ENCODE measurements at places on chromosomes 12 and 14.
A peak's percentile ranks its signal among the peaks of the same experiment; 100 is the strongest.

DNA sequence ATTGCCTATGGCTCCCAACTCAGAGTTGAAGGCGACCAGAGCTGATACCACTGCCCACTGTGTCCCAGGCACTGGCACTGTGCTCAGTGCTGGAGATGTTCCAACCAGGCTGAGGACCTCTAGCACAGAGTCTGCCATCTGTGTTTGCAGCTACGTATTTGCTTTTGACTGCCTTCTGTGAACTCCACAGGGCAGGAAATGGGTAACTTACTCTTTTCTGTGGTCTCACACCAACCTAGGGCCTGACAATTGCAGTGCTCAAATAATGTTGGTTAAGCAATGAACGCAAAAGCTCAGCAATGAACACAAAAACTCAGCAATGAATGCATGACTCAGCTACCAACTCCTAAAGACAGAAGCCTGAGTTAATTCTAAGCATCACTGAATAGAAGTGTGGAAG is 202.8 kb downstream of the NUAK1 start:
- no peak for DNase-seq

DNA sequence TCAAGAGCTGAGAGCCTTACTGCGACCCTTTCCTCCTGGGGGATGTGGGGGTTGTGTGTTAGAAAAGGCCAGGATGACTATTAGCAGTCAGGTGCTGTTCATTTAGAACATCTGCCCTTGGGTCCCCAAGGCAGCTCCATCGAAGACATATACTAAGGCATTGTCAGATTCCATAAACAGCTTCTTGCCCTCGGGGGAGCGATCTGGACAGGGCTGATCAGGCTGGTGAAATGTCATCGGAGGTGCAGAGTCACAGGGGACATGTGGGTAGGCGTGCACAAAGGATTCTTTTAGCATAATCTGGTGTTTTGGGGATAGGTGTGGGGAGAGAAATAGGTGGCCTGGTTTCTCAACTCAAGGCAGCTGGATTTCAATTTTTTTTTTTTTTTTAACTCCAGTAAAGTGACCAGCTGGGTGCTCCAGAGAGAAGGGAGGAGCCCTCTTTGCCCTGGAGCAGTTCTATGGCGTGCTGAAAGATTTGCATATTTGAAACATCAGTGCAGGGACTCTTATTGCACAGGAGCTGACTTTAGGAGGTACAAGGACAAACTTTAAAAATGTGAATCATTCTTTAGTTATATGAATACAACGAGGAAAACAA is 160.1 kb downstream of the SUDS3 start:
- no peak for DNase-seq

DNA sequence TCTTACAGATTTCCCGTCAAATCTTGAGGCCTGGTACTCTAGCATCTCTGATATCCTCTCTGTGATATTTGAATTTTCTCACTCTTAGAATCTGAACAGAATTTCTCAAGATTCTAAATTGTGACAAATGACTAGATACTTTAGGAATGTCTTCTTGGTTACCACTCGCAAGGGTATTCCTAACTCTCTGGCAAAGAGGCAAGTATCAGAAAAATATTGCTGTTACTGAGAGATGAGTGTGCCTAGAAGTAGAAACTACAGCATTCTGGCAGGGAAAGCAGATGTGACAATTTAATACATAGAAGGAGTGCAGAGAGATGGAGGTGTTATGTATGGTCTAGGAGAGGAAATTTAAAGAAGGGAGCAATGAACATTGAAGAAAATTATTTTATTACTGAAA is 467.8 kb downstream of the LRIG3 start:
- DNase-seq, result no peak

DNA sequence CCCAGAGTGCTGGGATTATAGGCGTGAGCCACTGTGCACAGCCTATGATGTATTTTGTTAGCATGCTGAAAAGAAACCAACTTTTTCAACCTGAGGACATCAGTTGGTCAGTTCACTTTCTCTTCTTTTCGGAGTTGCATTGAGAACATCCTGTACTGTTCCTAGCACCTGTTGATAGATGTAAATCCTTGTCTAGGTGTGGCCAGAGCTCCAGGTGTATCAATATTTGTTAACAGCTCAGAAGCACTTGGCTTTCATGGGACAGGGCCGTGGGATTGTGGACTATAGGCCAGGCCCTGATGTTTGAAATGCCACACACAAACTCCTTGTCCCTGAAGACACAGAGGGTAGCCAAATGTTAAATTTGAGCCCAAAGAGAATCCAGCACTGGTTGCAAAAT is 14.9 kb downstream of the HCAR2 start:
- no peak for DNase-seq

DNA sequence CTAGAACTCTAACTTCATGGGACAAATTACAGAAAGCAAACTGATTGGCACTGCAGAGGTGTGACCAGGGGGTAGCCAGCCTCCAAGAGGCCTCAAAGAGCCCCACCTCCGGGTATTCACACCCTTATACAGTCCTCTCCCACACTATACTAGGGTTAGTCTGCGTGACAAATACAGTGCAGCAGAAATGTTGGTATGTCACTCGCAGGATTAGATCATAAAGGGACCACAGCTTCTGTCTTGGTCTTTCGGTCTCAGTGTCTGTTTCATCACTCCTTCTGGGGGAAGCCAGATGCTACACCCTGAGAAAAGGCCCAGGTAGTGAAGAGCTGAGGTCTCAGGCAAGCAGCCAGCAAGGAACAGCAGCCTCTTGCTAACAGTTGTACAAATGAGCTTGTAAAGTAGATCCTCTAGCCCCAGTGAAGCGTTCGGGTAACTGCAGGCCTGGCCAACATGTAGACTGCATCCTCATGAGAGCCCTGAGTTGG is 68.9 kb upstream of the SAV1 start:
- DNase-seq, result no peak

- peak; percentile 51 for DNase-seq
Observed at GRCh38 chr12:93315907-93316622, 61.7 kb upstream of the NUDT4 start.

- no peak for DNase-seq
Observed at GRCh38 chr12:55934773-55935172, 3.8 kb downstream of the DGKA start.

DNA sequence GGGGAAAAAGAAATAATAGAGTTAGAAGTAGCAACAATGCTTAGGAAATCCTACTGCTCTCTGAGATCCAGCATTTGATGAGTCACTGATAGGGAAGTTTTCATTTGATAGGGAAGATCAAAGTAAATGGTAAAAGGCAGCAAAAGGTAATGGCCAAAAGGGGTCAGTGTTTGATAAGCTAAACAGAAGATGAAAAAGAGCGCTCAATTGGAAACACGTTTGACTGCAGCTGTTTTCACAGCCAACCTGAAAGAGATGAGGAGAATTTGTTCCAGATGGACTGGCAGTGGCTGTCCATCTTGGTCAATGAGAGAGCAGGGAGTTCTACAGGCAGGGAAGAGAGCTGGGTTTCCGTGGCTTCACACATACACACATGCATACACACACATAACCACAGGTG is 264.2 kb downstream of the TMEM132C start:
- no peak for DNase-seq

DNA sequence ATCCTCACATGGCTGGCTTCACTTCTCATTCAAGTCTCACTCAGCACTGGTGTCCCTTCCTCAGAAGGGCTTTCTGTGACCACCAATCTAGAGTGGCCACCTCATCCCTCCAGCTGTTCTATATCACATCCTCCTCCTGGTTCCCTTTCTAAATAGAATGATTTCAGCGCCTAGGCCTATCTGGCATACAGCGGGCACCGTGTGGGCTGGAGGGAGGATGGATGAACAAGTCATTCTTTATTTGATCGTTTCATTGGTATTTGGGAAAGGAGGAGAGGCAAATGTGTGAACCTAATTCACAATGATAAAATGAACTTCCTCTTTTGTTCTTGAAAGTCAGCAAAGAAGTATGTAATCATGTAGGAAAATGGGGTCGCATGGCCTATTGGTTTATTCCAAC is 394.2 kb downstream of the DPF3 start:
- no peak for DNase-seq

- DNase-seq, result no peak
Observed at GRCh38 chr12:53552361-53553327, 45.4 kb upstream of the NPFF start.

DNA sequence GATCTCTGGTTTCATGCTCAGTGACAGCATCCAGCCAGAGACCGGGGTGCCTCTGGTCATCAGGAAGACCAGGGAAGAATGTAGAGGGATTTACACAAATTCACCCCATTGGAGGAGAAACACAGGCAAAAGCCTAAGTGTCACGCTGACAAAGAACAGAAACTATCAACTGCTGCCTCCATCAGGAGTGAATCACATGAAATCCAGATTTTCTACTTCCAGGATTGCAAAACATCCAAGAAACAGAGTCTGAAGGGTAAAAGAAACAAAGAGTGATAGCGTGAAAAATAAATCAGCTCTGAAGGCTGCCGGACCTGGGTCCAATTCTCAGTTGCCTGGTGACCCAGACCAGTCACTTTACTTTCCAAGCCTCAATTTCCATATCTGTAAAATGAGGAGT is 136.1 kb upstream of the MAP1LC3B2 start:
- no peak for DNase-seq

GRCh38 chr14:68464711-68465110 is 328.2 kb downstream of the ZFP36L1 start:
- no peak for DNase-seq

DNA sequence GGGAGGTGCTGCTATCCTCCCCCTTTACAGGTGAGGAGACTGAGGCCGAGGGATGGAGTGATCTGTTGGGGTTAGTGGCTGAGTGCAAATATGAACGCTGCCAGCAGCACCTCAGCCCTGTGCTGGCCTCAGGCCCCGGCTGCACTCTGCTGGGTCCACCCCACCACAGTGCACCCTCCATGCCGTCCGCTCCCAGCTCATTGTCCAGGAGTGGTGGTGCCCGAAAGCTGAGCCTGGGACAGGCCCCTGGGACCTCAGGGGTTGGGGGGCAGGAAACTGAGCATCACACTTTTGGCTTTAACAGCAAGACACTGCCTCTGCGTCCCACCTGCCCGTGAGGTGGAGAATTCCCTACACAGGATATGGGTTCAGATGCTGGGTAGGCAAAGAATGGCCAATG is 31.5 kb upstream of the FBRSL1 start:
- no peak for DNase-seq

DNA sequence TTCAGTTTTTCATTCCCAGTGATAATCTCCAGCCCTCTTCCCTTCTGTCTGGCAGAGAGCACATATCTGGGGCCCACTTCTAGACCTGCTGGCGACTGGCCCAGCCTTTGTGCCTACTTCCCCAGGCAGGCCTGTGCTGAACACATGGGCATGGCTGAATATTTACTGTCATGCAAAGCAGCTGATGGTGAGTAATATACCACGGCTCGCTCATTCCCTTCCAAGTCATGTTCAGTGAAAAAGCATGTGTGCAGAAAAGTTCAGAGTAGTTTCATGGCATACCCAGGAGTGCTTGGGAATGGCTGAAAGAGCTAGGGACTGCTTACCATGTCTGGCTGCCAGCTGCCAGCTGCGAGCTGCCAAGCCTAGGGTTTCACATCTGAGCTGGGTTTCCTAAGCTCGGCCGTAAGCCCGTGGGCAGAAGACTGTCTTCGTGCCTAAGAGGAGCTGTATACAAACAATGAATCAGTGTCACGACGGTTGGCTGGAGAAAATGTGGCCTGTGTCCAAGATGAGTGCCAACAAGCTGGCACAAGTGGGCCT is 179.9 kb upstream of the PELI2 start:
- no peak for DNase-seq

GRCh38 chr12:21991526-21991925 is 50.3 kb upstream of the ABCC9 start:
- no peak for DNase-seq

DNA sequence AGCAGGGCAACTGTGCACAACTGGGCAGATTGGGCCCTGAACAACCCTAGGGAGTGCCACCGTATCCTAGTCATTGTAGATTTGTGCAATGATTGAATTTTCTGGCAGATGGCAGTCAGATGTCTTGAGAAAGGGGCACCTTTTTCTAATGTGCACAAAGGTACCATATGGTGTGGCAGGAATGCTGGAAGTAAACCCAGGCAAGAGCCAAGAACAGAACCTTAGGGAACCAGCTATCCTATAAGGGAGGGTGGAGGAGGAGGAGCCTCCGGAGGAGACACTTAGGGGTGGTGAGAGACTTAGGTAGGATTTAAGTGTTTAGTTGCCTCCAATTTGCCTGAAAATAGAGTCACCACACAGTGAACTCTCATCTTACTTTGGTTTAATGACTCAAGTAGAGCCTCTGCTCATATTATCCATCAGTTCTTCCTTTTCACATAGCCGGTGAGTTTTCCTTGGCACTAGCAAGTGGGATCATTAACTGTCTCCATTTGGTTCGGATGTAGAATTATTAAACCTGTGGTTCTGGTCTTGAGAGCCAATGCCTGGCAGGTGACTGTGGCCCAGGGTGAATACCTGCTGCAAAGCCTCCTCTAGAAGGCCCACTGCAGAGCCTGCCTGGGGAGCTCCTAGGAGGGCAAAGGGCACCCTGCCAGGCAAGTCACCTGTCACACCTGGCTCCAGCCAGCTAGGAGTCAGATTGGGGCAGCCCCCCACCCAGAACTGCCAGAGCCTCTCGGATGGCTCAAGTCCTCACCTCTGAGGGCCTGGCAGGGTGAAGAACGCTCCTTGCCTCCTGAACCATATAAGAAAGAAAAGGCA is 184.4 kb upstream of the HIF1A start:
- DNase-seq, result no peak

DNA sequence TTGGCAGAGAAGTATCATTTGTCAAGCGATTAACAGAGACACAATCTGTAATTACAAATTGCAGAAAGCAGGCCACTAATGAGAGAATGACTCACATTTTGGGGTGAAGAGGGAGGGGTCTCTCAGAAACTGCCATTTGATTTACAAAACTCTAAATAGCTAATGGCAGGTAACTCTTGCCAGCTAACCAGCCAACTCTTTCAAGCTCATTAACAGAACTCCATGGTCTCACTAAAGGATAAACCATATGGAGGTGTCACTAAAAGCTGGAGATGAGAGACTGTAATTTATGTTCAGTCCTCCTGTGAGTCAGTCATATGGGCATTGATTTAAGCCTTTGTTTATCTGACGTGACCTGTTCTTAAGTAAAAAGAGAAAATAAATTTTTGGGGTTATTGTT is 336.4 kb downstream of the FOXG1 start:
- DNase-seq, result no peak

- DNase-seq, result peak; percentile 69
Observed at GRCh38 chr14:81169711-81170103, 51.1 kb downstream of the GTF2A1 start.

DNA sequence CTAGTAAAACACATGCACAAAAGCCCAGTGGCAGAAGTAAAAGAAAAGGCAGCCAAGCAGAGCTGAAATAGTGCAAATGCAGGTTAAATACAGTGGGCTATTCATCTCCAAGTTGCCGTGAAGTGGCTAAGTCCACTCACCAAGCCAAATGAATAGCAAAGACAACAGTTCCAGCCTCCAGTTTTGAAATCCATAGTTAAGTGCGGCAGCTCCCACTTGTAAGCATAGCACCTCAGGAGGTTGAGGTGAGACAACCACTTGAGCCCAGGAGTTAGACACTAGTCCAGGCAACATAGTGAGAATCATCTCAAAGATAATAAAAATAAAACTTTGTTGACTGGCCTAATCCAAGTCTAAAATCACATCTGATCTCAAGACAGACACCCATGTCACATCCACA is 9.8 kb upstream of the PHLDA1 start:
- no peak for DNase-seq

- no peak for DNase-seq
Observed at GRCh38 chr14:101947577-101947903, 16.8 kb upstream of the DYNC1H1 start.

Data from common myeloid progenitor, CD34-positive (primary cell).